ENCODE measurements at places on chromosomes 16 and 17. TPM values are rescaled to one million over a fixed set of nuclear protein-coding genes. Genes with fewer than 3 reads are reported as not detected.

The KRTAP4-4 gene
- not detected for total RNA-seq

The KCNJ12 gene
- 1.5 TPM for total RNA-seq

The PMFBP1 gene
- 0.03 TPM for total RNA-seq

The MBTPS1 gene
- 38.5 TPM for total RNA-seq

The LRRC75A gene
- total RNA-seq = 1.2 TPM

The ADAP2 gene
- total RNA-seq = 2.8 TPM

The CA5A gene
- total RNA-seq = not detected
